ENCODE measurements at places on chromosomes 11 and 22. TPM values are rescaled to one million over a fixed set of nuclear protein-coding genes. Genes with fewer than 3 reads are reported as not detected.

- DNase-seq: no peak
Observed at GRCh38 chr11:74487875-74488274, 5.6 kb downstream of the LIPT2 start.

- DNase-seq: no peak
Observed at GRCh38 chr11:120928627-120929026, 95.3 kb upstream of the TBCEL start.

DNA sequence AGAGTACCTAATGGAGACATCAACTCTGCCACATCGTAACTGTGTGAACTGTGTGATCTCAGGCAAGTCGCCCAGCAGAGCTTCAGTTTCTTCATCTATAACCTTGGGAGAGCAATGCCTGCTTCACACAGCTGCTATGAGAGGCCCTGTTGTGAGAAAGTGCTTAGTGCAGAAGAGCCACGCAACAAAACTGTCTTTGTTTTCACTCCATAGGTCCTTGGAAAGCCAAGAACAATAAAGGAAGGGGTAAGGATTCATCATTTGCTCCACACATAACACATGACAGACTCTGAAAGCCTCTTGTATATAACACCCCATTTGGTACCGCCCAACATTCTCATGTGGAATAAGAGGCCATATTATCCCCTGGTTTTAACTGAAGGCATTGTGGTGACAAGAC lies 231.9 kb upstream of the ISX start:
- DNase-seq: no peak

GRCh38 chr11:2182692-2183474 lies 11.3 kb upstream of the TH start:
- DNase-seq: no peak

- DNase-seq: no peak
Observed at GRCh38 chr22:20422271-20423007, 15.2 kb downstream of the SCARF2 start.

GRCh38 chr11:103294516-103294915 lies 185.3 kb downstream of the DYNC2H1 start:
- no peak for DNase-seq

Gene MYOD1
- 0.27 TPM for total RNA-seq

Gene GNG3
- total RNA-seq: not detected
